ENCODE measurements at places on chromosomes 5 and 9.

GRCh38 chr9:72925126-72925789 is 27.6 kb downstream of the ALDH1A1 start:
- no peak for DNase-seq

DNA sequence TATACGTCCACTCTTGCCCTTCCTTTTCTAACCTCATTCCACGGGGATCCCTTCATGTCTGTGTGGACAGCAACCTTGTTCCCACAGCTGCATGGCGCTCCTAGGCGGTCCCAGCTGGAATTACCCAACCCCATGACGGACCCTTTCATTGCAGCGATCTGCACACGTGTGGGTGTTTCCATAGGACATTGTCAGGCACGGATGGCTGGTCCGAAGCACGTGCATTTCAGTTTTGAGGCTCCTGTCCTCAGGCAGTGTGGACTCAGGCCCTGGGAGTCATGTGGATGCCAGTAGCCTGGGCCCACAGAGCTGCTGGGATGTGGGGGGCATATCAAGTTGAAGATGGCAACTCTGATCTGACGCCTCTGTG is 15.0 kb downstream of the CARD19 start:
- DNase-seq = no peak

GRCh38 chr5:97986069-97986468 is 787.4 kb upstream of the RGMB start:
- no peak for DNase-seq

- no peak for DNase-seq
Observed at GRCh38 chr9:126283799-126284465, 42.7 kb upstream of the MVB12B start.

DNA sequence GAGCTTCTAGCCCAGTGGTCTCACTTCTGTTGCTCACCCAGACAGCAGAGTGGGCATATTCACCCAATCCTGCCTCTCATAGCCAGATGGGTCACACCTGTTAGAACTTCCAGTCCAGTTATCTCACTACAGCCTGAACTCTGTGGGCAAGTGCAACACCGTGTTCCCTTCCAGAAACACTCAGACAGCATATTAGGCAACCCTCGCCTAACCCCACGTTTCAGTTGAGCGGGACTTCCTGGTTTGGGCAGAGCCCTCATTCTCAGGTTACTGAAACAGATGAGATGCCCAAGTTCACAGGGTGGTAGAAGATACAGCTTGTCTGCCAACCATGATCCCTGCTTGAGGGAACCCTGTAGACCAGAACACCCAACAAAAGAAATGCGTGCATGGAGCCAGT is 538.2 kb downstream of the CYLC2 start:
- no peak for DNase-seq

- DNase-seq = no peak
Observed at GRCh38 chr5:150264667-150265603, 24.6 kb downstream of the CAMK2A start.

DNA sequence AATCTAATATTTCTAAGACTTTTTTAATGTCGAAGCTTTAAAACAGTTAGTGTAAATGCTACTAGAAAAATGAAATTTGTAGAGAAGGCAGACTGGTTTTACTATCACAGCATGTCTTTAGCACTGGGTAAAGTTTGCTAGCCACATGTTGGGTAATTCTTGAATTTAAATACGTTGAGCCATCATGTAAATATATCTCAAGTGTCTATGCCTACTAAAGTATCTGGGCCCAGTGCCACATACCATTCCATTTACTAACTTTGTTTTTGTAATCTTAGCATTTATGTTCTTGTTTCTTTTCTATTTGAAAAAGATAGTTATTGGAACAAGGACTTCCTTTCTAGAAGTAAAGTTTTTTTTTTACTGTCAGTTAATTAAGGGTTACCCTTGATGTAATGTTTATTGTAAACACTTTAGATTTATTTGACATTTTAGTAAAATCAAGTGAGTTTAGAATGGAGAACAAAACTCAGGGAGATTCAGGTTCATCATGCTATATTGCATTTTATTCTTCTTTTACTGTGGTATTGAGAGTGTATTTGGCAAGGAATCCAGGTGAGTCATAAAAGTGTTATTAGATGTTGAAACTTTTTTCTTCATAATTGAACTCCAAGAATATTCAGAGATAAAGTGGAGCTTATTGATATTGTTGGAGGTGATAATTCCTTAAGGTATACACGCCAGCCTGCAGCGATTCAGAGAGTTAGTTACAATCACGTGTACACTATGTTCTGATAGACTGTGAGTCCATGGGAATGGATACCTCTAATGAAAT is 182.4 kb downstream of the CCDC171 start:
- DNase-seq = no peak

DNA sequence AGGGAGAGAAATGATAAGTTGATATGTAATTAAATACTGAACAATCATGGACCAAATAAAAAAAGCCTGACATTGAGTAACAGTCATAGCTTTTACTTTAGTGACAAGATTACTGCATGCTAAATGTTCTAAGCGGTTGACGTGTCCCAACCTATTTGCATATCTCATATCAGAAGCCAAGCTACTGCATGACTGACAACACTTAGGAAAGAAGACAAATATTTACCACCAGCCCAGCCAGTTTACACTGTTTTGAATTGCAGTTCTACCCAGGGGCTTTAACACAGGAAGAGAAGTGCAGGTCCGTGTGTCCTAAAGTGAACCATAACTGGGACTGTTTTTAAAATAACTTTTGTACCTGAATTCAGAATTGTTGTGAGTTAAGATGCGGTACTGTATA is 219.9 kb downstream of the PRDM9 start:
- no peak for DNase-seq

- no peak for DNase-seq
Observed at GRCh38 chr5:105773241-105773640, 1897.5 kb downstream of the EFNA5 start.

GRCh38 chr9:136138566-136138965 is 19.9 kb upstream of the TMEM250 start:
- no peak for DNase-seq

GRCh38 chr9:93575796-93576257 is 557 bp upstream of the PHF2 start:
- no peak for DNase-seq

GRCh38 chr9:133690081-133690561 is 48.0 kb downstream of the SARDH start:
- DNase-seq = no peak

DNA sequence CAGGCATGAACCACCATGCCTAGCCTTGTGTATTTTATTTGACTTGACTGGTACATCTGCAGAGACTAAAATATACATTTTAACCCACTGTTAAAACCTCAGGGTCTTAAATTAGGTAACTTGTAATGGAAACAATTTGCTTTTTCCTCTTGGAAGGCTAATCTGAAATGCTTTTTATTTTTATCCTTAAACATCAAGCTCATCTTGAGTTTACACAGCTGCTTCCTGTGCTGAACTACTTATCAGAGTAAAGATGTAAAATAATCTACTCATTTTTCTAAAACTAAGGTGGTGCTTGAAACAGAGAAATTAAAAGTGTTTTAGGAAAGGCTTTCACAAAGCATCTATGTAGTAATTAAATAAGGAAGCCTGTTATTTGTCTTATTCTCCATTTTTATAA is 144.1 kb downstream of the ENTREP1 start:
- DNase-seq = no peak

DNA sequence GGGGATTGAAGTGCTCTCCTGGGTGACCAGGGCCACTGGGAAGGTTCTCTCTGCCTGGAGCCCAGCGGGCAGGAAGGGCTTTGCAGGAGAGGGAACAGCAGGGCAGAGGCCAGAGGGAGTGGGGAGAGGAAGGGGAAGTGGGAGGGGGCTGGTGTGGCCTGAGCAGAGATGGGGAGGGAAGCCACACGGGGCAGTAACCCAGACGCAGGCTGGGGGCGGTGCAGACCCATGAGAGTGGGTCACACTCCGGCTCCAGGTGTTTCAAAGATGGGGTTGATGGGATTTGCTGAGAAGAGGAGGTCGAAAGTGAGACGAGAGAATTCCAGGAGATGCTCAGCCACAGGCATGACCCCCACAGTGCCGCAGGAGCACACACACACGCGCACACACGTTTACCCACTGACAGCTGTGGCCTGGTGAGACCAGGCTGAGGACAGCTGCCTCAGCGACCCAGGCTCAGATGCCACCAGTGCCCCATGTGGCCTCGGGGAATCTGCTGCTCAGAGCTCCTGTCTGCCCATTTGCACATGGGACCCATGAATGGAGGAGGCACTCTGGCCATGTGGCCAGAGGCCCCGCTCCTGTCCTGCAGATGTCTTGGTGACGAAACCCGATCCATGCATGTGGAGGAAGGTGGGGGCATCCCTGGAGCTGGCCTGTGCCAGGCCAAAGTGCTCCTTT is 32.7 kb upstream of the FCN2 start:
- DNase-seq = no peak

DNA sequence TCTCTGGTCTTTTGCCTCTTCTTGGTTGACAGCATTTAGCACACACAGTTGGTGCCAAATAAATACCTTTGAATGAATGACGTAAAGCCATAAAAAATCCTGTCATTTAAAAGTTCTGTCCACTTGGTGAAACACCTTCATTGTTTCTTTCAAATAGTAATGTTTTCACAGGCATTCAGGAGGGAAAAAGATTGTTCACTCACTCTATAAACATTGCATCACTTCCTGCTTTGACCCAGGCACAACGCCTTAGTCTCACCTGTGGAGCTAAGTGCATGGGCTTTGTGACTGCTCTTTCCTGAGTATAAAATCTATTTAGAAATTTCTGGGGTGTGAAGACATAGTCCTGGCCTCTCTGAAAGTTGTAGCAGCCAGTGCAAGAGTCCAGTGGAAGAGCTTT is 88.9 kb upstream of the CXCL14 start:
- no peak for DNase-seq

DNA sequence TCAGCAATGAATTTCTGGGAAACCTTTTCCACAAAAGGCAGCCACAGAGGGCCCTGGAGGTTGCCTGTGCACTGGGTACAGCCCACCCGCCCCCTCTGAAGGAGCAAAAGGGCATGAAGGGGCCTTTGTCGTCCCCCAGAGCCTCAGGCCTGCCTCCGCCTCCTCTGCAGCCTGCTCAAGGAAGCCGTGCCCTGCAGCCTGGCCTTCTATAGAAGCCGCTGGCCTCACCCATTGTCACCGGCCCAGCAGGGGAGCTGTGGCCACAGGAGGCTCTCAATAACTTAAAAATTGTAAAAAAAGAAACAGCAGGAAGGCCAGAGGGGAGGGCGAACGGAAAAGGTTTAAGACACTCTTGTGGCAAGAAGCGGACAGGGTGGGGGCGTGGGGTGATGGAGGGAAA is 213.3 kb downstream of the IRX2 start:
- DNase-seq = no peak

GRCh38 chr5:157290981-157291711 is 25.2 kb downstream of the CYFIP2 start:
- DNase-seq = no peak

- no peak for DNase-seq
Observed at GRCh38 chr5:14842117-14842516, 29.5 kb downstream of the ANKH start.

DNA sequence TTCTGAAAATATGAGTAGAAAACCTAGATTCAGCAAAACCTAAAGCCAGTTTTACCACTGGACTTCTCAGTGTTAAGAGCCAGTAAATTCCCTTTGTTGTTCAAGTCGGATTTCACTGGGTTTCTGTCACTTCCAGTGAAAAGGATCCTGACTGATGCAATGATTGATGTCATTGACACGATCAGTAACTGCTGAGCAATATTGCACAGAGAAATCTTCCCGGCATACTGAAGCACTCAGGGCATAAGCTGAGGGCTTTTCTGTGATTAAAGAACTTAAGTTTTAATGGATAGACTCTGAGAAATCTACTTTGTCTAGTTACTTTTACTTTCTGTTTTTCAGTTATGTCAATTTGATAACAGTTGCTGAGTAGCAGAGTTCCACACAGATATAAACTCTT is 61.9 kb downstream of the DENND1A start:
- no peak for DNase-seq

DNA sequence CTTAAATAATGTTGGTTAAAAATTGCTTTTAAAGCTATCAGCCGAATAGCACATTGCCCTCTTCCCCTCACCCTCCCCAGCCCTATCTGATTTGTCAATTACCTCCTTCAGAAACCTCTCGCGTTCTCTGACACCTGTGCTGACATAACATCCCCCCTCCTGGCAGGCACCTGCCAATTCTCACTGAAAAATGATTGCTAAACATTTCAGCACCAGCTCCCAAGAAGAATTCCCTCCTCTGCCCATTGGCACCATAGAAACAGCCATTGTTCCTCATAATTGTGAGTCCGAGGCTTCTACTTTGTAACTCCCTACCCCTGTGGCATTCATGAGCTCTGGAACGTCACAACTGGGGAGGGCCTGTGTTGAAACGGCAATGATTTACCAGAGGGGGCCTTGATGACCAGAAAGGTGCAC is 20.2 kb downstream of the CDH6 start:
- no peak for DNase-seq

DNA sequence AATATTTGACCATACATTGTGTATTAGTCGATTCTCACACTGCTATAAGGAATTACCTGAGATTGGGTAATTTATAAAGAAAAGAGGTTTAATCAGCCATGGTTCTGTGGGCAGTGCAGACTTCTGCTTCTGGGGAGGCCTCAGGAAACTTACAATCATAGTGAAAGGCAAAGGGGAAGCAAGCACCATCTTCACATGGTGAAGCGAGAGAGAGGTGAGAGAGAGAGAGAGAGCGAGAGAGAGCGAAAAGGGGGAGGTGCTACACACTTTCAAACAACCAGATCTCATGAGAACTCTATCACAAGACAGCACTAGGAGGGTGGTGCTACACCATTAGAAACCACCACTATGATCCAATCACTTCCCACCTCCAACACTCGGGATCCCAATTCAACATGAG is 4.1 kb upstream of the GRAMD2B start:
- DNase-seq = no peak

- DNase-seq = no peak
Observed at GRCh38 chr5:172952034-172952511, 7.2 kb upstream of the RPL26L1 start.

GRCh38 chr5:149358294-149358651 is 427 bp downstream of the PCYOX1L start:
- DNase-seq = no peak

- no peak for DNase-seq
Observed at GRCh38 chr5:74113927-74114326, 487.9 kb downstream of the ARHGEF28 start.

- DNase-seq = no peak
Observed at GRCh38 chr9:34540827-34541226, 18.0 kb upstream of the ENHO start.

- DNase-seq = no peak
Observed at GRCh38 chr5:76689321-76690036, 26.4 kb upstream of the F2R start.

GRCh38 chr5:180387798-180388197 is 34.7 kb upstream of the GFPT2 start:
- no peak for DNase-seq

Data from stimulated activated CD4-positive, alpha-beta T cell treated with anti-CD3 and anti-CD28 coated beads, TNF-alpha, amount 100 ng/mL, for 1 hour (primary cell).